Left ventricle myocardium inferior (tissue), 1 donor: ENCODE measurements at places on chromosomes 11 and 22. TPM values are rescaled to one million over a fixed set of nuclear protein-coding genes. Genes with fewer than 3 reads are reported as not detected.

LRRC74B gene
- total RNA-seq, result not detected

SART1 gene
- 30.7 TPM for total RNA-seq

KDM4E gene
- not detected for total RNA-seq

CECR2 gene
- 3.1 TPM for total RNA-seq

GRCh38 chr11:60130496-60130895 is 42.0 kb downstream of the MS4A2 start:
- DNase-seq, result no peak
